ENCODE measurements at places on chromosomes 2 and 18.

GRCh38 chr18:22670914-22671313 lies 253.2 kb upstream of the CTAGE1 start:
- no peak for DNase-seq

- no peak for DNase-seq
These were observed 26.9 kb upstream of the TTN start for GRCh38 chr2:178834086-178834485.

GRCh38 chr2:45675263-45675812 lies 23.9 kb downstream of the PRKCE start:
- DNase-seq: no peak

GRCh38 chr18:35974181-35974580 lies 1.7 kb downstream of the RMP24 start:
- no peak for DNase-seq

DNA sequence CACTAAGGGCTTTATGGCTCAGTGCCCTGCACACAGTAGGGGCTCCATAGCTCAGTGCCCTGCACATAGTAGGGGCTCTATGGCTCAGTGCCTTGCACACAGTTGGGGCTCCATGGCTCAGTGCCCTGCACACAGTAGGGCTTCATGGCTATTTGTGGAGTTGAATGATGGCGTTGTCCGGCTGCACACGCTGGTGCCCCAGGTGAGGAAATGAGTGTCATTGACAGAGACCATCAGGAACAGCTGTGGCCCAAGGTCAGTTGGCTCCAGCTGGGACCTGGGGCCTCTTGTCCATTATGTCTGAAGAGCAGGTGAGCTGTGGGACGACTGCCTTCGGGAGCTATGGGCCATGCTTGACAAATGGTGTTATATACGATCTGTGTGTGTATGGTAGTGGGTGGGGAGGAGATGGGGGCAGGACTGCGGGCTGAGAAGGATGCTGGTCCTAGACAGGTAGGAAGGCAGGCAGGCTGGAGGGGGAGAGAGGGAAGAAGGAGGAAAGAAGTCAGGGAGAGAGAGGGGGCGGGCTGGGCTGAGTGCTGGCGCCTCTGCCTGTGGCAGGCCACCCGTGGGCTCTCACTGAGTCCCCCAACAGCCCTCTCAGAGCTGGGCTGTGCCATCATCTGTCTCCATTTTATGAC lies 130.6 kb downstream of the CLIP4 start:
- DNase-seq: no peak
